Stimulated activated CD4-positive, alpha-beta T cell treated with anti-CD3 and anti-CD28 coated beads, Interleukin-1b, Interleukin-23, amount 100 ng/mL, for 4 hours (primary cell): ENCODE measurements at places on chromosomes 3 and 15.

DNA sequence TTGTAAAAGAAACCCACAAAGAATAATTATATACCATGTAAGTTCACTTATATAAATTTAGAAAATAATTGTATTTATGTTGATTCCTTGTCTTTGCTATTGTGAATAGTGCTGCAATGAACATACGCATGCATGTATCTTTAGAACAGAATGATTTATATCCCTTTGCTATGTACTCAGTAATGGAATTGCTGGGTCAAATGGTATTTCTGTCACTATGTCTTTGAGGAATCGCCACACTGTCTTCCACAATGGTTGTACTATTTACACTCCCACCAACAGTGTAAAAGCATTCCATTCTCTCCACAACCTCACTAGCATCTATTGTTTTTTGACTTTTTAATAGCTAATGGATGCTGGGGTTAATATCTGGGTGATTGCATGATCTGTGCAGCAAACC, 149.4 kb upstream of the CNTN3 start:
- no peak for DNase-seq

DNA sequence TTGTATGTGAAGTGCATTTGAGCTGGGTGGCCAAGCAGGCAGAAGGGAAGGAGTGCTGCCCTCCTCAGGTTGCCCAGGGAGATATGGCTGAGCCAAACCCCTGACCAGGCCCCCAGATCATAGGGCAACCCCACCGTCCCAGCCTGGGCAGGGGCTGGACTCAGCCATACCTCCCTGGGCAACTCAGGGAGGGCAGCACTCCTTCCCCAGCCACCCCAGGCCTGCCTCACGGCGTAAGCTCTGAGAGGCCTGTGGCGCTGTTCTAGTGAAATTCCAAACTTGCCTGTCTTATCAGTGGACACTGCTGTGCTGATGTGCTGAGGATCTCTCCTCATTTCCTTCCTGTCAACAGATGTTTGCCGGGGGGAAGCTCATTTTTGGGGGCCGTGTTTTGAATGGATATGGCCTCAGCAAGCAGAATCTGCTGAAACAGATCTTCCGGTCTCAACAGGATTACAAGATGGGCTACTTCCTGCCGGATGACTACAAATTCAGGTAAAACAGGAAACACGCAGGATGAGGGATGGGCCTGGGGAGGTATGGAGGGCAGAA, 57.6 kb upstream of the FGD5 start:
- DNase-seq = no peak

- DNase-seq = no peak
These were observed 301.8 kb upstream of the GADL1 start for GRCh38 chr3:31196261-31196660.

- DNase-seq = no peak
These were observed 290.7 kb upstream of the LMCD1 start for GRCh38 chr3:8210882-8211341.

DNA sequence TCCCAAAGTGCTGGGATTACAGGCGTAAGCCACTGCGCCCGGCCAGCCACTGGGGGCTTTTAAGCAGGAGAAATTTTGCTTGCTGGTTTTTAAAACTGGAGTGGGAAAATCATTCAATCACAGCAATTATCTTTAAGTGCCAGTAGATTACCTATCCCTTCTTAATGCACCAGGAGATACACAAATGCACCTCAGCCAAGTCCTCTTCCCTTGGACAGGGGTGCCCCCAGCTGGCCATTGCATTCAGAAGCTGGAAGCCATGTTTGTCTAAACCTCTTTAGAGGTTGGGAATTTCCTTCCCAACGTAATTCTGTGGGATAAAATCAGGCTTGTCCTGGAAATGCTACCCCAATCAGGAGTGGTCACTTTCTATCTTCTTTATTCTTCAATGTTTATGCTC, 26.6 kb downstream of the MIX23 start:
- DNase-seq = no peak

GRCh38 chr15:41561777-41562145, 2.7 kb downstream of the TYRO3 start:
- DNase-seq = no peak

DNA sequence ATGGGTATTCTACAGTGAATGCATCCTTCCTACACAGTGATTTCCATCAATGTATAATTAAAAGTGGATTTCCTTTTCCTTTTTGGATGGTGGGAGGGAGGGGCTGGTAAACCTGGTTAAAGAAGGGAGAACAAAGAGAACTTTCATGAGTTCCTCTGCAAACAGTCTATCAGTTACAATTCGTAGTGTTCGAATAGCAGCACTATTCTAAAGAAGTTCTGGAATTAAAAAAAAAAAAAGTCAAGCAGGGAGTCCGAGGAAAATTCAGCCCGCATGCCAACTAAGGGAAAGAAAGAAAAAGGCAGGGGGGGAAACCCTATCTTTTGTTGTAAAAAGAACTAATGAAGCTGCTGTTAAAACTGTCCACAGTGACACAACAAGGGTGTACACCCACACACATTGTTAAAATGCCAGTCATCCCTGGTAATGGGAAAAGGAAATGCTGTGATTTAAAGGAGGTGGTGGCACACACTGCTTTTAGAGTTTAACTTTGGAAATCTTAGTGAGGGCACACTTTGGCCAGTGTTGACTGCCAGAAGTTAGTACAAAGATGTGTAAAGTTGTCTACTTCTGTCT, 521.2 kb downstream of the ZIC1 start:
- no peak for DNase-seq

GRCh38 chr15:57385923-57386390, 9.7 kb downstream of the CGNL1 start:
- DNase-seq = no peak

- DNase-seq = no peak
These were observed 107.0 kb downstream of the CPN2 start for GRCh38 chr3:194244167-194244566.

GRCh38 chr3:197218210-197218609, 80.2 kb downstream of the DLG1 start:
- DNase-seq = no peak

GRCh38 chr3:188979248-188979647, 192.5 kb upstream of the TPRG1 start:
- DNase-seq = no peak

GRCh38 chr3:194344012-194344411, 7.1 kb downstream of the CPN2 start:
- peak; percentile 67 for DNase-seq

- DNase-seq = no peak
These were observed 65.5 kb downstream of the PEX5L start for GRCh38 chr3:179971280-179971679.

GRCh38 chr3:56124546-56124945, 343.7 kb downstream of the ERC2 start:
- DNase-seq = no peak

- DNase-seq = peak; percentile 94
These were observed at the start of gene QRICH1 for GRCh38 chr3:49093853-49094767. Gene QRICH1 (minus strand): TSS chr3:49094071. CDS start chr3:49077017, 17,054 bp downstream.

- no peak for DNase-seq
These were observed 292.1 kb downstream of the LPP start for GRCh38 chr3:188446014-188446413.

DNA sequence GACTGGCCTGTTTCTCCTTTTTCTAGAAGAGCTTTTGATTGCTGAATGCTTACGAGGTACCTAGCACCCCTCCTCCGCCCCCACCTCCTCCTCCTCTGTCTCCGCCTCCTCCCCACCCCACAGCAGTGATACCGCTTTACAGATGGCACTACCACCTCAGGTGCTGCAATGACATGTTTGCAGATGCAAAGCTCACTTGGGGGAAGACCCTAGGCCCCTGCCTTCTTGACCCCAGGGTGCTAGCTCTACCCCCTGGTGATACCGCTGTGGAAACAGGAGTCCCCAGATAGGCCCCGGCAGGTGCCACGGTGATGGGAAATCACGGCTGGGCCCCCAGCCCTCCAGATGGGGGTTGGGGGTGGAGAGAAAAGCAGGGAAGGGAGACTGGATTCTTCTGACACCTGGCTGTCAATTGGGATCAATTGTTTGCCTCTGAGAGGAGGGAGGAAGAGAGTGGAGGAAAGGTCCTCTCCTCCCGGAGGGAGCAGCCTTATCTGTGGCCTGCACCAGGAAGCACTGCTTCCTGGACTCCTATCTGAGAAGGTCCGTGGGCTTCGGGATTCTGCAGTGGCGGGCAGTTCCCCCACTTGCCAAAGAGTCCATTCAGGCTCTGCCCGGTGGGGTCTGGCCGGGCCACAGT, 37.6 kb downstream of the DNASE1L3 start:
- no peak for DNase-seq

GRCh38 chr15:52066842-52067544, 45.6 kb downstream of the BCL2L10 start:
- no peak for DNase-seq

GRCh38 chr3:183391460-183391859, 37.0 kb downstream of the MCF2L2 start:
- DNase-seq = no peak

DNA sequence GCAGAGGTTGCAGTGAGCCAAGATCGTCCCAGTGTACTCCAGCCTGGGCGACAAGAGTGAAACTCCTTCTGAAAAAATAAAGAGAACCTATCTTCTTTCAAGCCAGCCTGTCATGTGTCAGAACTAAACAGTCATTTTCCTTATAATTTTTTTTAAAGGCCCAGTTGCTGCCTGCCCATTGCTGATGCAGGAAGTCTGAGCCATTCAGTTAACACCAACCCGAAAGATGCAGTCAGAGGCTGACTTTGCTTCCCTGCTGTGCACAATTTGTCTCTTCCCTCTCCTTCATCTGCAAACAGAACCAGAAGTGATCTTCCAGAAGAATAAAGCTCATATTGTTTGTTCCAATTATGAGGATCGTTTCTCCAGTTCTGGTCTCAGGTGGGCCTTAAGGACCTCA, 220.6 kb downstream of the SLCO3A1 start:
- DNase-seq = no peak

DNA sequence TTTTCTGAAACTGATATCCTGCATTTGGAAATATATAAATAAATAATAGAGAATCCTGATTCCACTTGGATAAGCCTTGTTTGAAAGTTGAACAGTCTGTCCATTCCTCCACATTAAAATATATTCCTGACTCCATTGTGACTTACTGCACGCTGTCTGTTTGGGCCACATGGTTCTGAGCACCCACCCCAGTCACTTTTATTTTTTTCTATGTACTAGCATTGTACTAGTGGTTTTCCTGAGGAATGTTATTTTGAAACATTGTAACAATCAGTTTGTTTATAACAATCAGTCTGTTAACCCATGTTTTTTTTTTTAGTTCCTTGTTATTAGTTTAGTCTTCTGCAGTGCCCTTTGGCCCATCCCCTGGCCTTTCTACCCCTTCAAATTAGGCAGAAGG, 87.4 kb upstream of the CCNL1 start:
- DNase-seq = no peak

- DNase-seq = no peak
These were observed 699 bp upstream of the MESP1 start for GRCh38 chr15:89751748-89752147.

DNA sequence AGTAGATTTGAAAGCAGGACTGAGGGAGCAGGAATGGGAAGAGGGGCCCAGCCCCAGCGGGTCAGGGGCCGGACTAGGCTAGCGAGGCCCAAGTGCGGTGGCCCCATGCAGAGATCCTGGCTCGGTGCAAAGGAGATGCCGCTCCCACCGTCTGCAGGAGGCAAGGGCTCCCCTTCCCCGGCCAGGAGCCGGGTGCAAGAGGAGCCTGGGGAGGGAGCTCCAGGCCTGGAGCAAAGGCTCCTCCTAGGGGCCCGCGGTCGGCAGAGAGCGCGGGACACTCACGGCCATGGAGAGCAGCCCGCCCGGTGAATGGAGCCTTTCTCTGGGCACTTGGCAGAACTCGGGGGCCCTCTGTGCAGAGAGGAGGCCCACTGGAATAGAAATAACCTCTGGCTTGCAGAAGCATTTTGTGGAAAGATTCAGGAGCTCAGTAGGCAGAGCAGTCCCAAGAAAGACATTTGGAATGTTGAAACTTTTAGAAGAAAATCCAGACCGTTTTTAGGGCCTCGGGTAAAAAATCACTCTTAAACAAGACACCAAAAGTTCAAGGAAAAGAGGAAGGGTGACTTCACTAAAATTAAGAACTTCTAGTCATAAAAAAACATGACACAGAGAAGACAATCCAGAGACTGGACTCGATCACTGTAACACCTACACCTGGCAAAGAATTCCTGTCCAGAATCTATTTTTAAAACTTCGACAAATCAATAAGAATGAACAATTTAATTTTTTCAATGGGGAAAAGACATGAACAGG, 43.0 kb upstream of the USP3 start:
- DNase-seq = no peak

DNA sequence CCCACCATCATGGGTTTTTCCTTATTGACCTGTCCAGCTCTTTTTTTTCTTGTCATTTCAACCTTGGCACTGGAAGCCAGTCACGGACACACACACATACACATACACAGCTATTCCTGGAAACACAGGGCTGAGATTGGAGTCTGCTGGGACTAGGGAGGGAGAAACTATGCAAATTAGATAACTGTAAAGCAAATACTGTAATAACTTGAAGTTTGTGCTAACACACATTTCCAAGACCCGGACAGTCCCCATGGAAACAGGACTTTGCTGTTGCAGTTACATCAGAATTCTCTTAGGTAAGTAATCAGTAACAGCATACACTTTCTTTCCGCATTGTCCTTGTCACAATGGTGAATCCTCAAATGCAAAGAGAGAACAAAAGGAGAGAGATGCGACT, 304.4 kb downstream of the KBTBD8 start:
- no peak for DNase-seq

GRCh38 chr3:193688834-193689714, 96.1 kb downstream of the OPA1 start:
- DNase-seq = no peak

GRCh38 chr15:40468898-40469331, 1.9 kb upstream of the CHST14 start:
- DNase-seq = no peak

DNA sequence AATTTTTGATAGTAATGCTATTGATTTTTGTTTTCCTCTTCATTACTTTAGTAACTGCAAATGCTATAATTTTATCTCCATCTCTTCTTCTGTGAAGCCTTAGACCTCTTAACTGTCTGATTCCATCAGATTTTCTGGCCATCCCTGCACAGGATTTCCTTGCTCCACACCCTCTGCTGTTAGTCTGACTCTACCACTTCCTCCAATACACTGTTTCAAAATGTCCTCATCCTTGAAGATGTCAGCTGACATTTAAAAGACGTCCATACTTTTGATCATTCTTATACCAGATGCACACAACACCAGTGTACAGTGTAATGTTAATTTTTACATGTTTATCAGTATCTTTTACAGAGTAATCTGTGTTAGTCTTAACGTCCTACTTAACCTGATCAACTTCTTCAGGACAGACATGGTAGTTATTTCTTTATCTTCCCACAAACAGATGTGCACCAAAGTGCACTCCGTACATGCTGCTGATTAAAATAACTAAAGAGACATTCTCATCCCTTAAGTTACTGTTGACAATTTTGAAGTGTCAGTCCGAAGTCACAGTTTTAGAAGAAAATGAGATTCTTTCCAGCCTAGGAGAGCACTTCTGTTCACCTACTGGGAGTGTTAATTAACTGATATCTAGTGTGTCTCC, 102.4 kb upstream of the RASGRP1 start:
- DNase-seq = no peak

DNA sequence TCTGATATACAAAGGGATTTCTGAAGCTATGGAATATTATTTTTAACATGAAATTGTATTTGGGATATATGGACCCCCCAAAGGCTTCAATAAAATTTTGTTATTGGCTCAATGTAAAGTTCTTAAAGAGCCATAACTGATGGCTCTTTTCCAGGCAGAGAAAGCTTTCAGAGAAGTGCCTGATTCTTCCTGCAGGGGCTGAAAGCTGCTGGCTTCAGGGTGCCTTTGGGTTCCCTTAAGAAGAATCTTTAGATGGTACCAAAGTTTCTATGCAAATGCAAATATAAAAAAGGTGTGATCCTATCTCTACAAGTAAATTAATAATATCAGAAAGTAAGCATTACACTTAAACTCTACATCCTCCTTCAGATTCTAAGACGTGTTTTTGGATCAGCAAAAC, 72.6 kb downstream of the NR2F2 start:
- no peak for DNase-seq
